ELR (cell line): ENCODE measurements at places on chromosomes 2 and 18.

DNA sequence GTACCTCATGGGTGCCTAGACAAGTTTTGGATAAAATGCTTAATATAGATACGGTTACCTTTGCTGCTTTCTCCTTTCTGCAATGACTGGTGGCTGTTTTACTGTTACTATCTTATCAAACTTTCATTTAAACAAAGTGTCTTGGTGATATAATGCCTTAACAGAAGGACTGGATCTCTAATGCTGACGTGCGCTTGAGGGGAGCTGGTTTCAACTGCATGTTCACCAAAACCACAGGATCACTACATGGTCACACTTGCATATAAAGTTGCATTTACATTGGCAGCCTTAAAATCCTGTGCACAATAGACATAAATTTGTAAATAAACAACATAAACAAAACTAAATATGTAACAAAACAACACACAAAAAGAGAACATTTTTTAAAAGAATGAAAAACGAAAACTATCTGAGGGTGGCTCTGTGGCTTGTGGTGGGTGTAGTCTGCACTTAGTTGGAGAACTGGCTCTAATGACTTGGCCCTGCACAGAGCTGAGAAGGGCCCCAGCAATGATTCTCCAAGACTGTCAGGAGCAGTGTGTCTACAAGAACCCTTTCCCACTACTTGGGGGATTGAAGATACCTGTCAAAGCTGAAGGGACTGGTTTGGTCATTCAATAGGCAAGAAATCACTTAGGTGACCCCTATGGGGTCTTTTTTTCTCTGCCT, 135.5 kb downstream of the UXS1 start:
- no peak for DNase-seq

GRCh38 chr2:231286964-231287363, 88.5 kb downstream of the ARMC9 start:
- peak; percentile 27 for DNase-seq

- peak; percentile 78 for DNase-seq
Observed at GRCh38 chr2:216918088-216918680, 58.3 kb upstream of the TNP1 start.

DNA sequence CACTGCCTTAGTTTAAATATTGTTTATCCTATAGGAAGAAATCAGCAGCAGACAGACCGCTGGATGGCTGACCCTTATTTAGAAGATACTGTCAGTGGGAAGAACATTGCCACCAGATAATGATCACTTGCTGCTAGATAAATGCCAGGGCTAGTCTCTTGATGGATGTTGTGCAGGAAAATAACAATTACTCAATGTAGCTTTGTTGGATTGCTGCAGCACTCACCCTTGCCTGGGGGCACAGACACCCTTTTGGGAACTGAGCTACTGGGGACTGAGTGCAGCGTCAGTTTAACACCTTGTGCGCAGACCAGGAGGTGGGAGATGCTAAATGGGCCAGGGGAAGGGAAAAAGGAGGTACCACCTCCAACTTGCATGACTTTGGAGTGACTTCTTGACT, 64.2 kb upstream of the CAPN13 start:
- DNase-seq = no peak
